Keratinocyte (primary cell): ENCODE measurements at places on chromosomes 11 and 22.

DNA sequence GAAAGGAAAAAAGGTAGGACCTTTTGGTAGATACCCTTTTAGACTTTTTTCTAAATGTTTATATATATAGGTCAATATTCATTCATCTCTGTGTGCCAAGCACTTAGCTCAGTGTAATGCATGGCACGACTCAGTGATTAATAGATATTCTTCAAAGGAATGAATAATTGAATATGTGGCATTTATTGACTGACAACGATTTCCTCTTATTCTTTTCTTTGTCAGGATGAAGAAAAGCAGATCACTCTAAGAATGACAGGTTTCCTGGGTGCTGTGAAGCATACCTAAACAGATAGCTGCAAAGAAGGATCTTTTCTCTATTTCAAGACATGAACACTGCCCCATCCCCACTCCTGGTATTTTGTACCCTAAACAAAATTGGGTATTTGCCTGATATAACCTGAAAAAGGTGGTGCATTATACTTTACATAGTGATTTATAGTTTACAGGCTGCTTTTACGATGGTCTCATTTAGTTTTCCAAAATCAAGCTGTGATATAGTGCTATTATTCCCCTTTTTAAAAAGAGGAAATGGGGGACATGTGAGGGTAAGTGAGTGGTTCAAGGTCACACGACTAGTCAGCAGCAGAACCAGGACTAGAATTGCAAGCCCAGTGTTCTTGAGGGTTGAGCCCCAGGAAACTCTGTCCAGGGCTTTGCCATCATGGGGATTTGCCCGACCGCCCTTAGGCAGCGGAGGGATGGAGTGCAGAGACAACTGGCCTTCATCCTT, 32.9 kb upstream of the CLMP start:
- no peak for DNase-seq

DNA sequence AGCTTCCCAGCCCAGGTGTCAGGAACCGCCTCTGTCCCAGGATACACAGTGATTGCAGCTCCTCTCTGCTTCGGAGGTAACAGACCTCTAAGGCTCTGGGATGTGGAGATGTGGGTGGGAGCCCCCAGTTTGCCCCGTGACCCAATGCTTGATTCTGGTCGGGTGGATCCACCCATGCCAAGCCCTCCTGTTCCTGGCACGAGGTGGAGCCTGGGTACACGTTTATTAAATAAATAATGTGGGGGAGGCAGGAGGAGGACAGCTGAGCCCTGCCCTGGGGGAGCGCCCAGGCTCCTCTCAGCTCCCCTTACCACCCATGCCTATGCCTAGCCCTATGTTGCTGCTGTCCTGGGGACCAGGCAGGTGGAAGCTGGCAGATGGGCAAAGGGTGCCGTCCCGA, 16.0 kb downstream of the ARHGEF17 start:
- no peak for DNase-seq

DNA sequence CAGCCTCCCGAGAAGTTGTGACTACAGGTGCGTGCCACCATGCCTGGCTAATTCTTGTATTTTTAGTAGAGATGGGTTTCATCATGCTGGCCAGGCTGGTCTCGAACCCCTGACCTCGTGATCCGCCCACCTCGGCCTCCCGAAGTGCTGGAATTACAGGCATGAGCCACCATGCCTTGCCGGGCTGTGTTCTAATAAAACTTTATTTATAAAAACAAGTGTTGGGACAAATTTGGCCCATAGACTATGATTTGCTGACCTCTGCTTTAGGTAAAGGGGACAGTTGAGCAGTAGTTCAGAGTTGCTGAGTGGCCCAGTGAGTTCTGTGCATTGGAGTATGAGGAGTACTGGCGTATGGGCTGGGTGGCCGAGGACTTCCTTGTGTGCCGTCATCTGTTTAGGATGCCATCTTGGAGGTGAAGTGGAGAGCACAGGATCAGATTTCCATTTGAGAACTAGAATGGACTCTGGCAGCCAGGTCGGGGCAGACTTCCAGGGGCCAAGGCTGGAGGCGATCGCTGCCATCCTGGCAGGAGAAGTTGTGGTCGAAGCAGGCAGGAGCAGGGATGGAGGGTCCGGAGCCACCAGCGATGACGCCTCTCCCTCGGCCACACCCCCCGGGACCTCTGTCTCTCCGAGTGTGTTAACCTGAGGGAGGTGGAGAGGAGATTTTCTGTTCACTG, 43.8 kb downstream of the FBLN1 start:
- no peak for DNase-seq

- DNase-seq: no peak
Measured at GRCh38 chr11:86574493-86575207, 97.8 kb downstream of the ME3 start.

DNA sequence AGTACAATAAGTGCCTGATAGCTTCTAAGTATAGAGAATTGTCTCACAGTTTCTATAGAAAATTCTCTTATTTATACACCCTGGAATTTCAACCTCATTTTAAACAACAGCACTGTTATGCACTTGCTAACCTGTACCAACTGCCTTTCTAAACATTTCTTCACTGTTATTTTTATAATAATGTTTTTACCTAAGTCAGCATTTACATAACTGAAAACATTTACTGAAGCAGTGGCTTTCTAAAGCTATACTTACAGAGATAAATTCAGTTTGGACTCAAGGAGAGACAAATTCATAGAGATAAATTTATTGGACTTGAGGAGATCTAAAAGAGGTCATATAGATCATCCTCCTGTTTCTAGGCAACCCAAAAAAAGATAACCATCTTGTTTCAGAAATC, 686.6 kb upstream of the FAT3 start:
- no peak for DNase-seq

DNA sequence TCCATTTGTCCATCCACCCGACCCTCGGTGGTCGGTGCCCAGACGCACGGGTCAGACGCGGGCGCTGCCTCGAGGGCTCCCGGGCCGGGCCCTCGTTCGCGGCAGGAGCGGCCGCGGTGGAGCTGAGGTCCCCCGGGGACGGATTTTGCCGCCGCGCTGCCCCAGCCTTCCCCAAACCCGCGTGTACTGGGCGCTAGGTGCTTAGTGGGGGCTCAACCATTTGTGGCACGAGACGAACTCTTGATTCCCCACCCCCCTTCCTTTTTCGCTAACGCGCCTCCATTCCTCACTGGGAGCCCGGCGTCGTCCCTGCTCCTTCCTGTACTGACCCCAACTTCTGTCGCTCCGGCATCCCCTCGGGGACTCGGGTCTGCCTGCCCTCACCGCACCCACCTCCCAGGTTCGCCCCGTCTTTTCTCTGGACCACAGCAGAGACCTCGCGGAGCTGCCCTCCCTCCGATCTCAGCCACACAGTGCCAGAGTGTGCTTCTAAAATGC, 789 bp upstream of the CBX7 start:
- DNase-seq: no peak

- DNase-seq: no peak
Measured at GRCh38 chr11:3052109-3052479, 5.1 kb downstream of the CARS1 start.
